ENCODE measurements at places on chromosomes 16 and 17. TPM values are rescaled to one million over a fixed set of nuclear protein-coding genes. Genes with fewer than 3 reads are reported as not detected.

Gene MYH8
- total RNA-seq: 4.1 TPM

Gene SPATA22
- total RNA-seq: 2.7 TPM

Gene CX3CL1
- total RNA-seq: 0.09 TPM

Gene FOXN1
- 0.12 TPM for total RNA-seq

Gene PRKCA
- total RNA-seq: 18.6 TPM

Gene CA7
- total RNA-seq: not detected

All from pericardium fibroblast (primary cell).